ENCODE measurements at places on chromosomes 7 and 10.

DNA sequence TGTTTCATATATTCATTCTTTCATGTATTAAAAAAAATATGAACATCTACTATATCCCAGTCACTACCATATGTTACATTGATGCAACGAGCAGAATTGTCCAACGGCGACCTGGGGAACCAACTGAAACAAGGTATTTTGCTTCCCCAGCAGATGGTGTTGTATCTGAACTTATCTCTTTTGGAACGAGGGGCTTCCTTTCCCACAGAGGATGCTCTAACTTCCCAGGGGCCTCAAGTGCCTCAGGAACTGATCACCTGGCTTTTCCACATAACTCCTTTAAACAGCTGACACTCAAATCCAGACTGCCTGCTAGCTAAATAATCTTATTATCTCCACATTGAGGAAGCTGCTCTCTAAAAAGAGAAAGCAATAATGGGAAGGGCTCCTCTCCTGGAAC is 259.3 kb downstream of the HTR7 start:
- no peak for DNase-seq

DNA sequence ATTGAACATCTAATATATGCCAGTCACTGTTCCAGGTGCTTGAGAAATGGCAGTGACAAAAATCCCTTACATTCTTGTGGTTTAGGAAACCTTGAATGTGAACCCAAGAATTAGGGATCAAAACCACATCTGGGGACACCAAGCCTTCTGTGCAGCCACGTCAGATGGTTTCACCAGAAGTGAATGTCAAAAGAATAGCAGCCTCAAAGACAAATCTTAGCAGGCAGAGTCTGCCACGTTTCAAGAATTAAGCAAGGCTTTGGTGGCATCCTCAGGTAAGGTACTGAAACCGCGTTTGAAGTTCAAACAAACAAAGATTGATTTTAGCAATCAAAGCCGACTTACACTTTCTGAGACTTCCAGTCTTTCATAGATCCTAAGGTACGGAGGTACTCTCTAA is 225.5 kb upstream of the GNAI1 start:
- no peak for DNase-seq

- no peak for DNase-seq
These were observed 32.4 kb upstream of the VKORC1L1 start for GRCh38 chr7:65840446-65840845.

DNA sequence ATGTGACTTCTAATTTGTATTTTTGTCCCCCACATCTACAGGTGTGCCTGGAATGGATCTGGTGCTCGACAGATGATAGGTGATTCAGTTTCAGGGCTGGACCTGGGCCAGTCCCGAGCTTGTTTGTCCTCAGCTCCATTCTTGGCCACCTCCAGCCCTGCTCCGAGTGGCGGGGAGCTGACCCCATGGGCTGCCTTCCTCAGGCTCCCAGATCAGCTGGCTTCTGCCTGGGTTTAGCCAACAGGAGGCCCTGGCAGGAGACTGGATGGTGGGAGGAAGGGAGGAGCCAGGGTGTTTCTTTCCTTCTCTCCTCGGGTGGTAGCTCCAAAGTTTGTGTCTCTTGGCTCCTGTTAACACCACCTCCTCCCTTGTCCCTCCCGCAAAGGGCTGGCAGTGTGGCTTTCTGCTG is 75.2 kb downstream of the CDH23 start:
- no peak for DNase-seq

- DNase-seq, result no peak
These were observed 113.7 kb downstream of the CDK14 start for GRCh38 chr7:90709501-90710465.

- no peak for DNase-seq
These were observed 68.8 kb downstream of the RAPGEF5 start for GRCh38 chr7:22288202-22288601.

DNA sequence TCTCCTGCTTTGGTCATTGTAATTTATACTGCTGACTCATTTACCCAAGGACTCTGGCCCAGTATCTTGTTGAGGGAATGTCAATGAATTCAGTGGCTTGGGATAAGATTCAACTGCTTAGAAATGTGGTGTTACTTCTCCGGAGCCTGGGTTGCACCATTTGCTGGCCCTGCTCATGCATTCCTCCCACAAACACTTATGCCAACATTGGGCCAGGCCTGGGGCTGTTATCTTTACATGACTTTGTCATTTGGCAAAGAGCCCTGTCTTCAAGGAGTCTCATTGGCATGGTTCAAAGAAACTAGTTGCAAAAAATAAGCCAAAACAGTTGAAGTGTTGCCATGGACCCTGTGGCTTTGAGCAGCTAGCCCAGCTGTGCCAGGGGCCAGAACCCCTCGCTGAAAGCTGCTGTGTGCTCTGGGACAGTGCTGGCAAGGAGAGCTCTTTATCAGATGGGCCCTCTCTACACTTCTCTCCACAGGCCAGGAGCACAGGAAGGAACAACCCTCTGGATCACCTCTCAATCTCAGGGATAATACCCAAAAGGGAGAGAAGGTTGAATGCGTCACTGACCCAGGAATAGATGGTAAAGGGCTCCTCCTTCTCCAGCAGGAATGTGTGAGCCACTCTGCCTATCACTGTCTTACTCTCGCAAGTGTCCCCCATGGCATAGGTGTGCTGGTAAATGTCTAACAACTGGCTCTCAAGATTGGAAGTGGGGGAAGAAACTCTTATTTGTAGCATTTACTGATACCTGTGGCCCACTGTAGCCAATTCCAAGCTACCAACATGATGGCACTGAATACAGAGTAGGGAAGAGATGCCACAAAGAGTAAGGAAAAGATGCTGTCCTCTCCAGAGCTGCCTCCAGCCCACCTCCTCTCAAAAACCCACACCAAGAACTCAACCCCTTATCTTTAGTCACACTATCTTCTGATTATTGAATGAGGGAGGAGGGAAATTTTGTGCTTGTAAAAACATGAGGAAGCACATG is 23.5 kb upstream of the PDE1C start:
- no peak for DNase-seq

GRCh38 chr7:30330134-30331111 is 46.0 kb downstream of the ZNRF2 start:
- DNase-seq, result peak; percentile 62

DNA sequence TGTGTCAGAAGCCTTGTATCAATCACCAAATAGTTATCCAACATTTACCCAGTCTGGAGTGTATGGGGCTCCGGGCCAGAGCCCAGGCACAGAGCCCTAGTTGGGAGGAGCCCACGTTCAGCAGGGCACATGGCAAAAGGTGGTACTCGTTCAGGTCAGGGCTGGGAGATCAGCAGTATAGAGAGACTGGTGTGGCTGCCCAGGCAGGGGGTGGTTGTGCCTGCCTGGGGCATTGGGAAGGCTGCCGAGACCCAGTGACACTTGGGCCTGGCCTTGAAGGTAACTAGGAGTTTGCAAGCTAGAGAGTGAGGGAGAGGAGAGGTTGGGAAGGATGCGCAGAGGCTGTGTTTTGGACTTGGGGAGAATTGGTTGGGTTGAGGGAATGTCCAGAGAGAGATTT is 48.9 kb upstream of the IGFBP3 start:
- DNase-seq, result no peak

DNA sequence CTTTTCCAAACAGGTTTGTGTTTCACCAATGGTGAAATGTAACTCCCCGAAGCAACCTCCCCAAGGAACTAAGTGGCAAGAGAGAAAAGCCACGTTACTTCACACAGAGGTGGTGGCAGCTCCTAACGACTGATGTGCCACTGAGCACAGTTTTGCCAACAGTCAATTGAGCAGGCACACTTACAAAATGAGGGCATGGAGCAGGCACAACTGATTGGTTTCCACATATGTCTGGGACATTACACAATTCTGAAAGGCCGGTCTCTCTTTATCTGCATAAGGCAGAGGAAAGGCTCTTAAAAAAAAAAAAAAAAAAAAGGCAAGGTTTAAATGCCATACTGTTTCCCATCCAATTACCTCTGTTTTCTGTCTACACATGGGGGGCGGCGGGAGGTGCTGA is 86.7 kb downstream of the GFRA1 start:
- DNase-seq, result no peak

GRCh38 chr10:119867317-119867716 is 5.3 kb downstream of the MCMBP start:
- DNase-seq, result no peak

DNA sequence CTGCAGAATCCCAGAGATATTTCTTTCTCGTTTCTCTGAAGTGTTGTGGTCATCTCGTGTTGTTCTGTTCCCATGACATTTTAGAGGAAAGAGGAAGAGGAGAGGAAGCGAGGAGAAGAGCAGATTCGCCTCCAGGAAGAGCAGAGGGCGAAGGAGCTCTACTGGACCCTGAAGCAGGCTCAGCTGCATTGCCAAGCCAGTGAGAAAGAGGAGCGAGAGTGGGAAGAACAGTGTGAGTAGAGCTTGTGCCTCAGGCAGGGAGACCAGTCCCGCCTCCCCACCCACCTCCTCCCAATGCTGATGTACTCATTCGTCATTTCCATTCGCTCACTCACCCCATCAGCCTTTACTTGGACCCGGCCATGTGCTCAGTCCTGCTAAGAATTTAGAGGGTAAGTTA is 50.8 kb downstream of the SH2D4B start:
- DNase-seq, result no peak

GRCh38 chr7:6116211-6116610 is 85.0 kb downstream of the ANKRD61 start:
- DNase-seq, result no peak

GRCh38 chr7:92158660-92159575 is 20.0 kb downstream of the LRRD1 start:
- DNase-seq, result no peak

- DNase-seq, result no peak
These were observed 80.4 kb downstream of the AUTS2 start for GRCh38 chr7:69678494-69679187.

DNA sequence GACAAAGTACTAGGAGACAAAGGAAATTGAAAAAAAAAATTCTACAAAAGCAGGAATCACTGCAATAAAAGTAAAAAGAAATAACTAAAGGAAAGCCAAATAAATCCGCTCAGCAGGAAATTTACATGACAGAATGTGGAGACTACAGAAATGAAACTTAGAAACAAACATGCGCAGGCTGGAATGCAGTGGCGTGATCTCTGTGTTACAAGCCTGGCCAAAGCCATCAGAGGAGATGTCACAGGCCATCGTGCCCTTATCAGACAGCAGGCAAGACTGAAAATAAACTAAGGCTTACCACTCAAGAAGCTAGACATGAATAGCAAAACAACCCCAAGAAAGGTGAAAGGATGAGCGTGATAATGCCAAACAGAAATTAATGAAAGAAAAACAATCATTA is 6.3 kb upstream of the CAMK2B start:
- DNase-seq, result no peak

DNA sequence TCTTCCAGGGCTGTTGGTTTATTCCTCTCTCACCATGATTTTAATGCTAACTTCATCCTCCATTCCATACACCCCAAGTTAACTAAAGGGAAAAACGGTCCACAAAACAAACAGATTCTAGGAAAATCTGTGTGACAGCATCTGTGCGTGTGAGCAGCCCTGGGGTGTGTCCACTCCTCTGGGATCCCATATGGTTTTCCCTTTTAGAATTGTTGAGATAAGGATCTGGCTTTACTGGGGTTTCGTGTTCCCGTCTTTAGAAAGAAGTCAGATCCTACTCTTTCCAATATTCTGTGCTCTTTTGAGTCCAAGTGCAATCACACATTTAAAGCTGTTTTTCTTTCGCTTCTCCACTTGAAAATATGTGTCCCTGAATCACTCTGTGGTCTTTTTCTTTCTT is 257.1 kb downstream of the KLF6 start:
- DNase-seq, result no peak

DNA sequence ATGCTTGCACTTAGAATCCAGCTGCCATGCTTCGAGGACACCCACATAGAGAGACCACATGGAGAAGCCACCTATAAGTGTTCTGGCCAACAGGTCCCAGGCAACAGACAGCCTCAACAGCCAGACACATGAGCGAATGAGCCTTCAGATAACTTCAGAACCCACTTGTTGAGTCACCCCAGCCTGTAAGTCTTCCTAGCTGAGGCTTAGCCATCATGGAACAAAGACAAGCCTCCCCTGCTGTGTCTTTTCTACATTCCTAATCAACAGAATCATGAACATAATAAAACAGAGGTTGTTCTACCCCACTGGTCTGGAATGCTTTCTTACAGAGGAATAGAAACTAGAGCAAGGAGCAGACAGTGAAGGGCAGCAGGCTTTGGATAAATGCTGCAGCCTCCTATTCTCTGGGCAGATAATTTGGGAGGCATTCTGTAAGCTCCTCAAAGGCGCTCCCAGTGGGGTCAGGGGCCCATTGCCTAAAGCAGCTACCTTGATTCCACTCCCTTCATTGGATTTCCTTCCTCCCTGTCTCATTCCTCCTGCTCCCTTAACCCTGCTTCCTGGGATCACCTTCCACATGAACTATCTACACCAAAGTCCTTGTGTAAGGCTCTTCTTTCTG is 4.6 kb downstream of the TLL2 start:
- DNase-seq, result no peak

DNA sequence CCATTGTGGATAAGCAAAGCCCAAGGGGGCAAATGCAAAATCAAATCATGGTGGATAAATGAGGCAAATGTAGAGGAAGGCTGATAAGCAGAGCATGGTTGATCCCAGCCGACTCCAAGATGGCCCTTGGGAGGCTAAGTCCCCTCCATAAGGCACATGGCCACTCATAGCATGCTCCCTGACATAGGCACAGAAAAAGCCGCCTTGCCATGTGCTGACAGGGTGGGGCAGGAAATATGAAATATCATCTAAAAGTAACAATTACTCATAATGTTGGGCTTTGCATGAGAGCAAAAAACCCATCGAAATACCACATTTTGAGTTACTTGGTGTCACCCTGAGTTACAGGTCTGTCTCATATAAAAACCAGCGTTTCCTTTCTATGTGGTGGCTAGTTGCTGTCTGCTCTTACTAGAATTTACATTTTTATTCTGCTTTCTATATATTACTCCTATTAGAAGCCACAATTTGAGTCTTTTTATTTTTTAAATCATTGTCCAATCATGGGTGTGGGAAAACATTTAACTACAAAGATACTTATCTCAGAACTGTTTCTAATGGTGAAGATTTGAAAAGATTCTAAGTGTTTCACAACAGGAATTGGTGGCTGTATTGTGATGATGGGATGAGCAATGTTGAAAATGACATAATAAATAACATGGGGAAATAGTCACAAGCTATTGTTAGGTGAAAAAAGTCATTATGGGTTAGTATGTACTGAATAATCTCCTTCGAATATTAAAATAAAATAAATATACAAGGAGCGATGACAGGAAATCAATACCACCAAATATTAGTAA is 102.7 kb downstream of the CUBN start:
- peak; percentile 84 for DNase-seq

- no peak for DNase-seq
These were observed 190.0 kb downstream of the RAPGEF5 start for GRCh38 chr7:22166928-22167327.

- DNase-seq, result no peak
These were observed 185.2 kb downstream of the SKIDA1 start for GRCh38 chr10:21340331-21340730.

- DNase-seq, result no peak
These were observed 42.3 kb upstream of the UBE3C start for GRCh38 chr7:157096286-157097055.

All from CD4-positive, alpha-beta T cell treated with Interleukin-1 beta for 1 hour (primary cell).